Fibroblast of mammary gland (primary cell): ENCODE measurements at places on chromosomes 5 and 9.

GRCh38 chr5:68419637-68420452, 204.3 kb downstream of the PIK3R1 start:
- peak; percentile 88 for DNase-seq

- DNase-seq: peak; percentile 74
Measured at GRCh38 chr9:27278374-27278773, 18.6 kb downstream of the EQTN start.

GRCh38 chr9:38689678-38690077, 30.3 kb downstream of the FAM240B start:
- no peak for DNase-seq

- DNase-seq: peak; percentile 95
Measured at GRCh38 chr9:96495341-96495740, 45.4 kb downstream of the HABP4 start.

DNA sequence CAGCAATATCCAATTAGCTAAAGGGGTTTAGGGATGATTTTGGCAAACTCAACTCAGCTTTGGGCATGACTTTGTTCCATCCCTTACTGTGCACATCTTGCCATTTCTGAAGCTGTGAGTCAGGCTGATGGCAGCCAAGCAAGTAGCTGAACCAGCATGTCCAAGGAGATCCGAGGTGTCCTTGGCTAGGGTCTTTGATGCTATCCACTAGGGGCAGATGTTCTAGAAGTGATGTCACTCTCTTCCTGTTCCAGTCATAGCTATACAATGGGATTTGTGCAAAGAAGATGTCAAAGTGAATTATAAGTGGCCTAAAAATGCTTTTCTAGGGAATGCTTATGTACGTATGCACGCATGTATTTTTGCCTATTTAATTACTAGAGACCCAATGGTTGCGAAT, 160.8 kb upstream of the PAPPA start:
- peak; percentile 79 for DNase-seq

DNA sequence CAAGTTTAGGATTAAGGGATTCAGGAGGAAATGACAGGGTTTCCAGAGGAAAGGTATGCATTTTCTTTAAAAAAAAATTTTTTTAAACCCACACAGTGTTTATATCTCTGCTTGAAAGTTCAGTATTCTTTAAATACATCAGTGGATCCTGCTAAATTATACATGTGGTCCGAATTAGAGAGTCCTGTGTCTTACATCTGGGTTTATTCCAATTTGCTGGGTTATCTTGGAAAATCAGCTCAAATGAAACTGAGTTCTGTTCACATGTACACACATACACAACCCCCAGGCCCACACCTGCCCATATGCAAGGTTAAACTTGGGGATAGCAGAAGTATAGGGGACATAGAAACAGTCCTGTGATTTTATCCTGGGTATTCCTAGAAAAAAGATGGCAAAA, 493.7 kb downstream of the ZNF608 start:
- no peak for DNase-seq

- no peak for DNase-seq
Measured at GRCh38 chr9:93843396-93843795, 111.8 kb downstream of the BARX1 start.

DNA sequence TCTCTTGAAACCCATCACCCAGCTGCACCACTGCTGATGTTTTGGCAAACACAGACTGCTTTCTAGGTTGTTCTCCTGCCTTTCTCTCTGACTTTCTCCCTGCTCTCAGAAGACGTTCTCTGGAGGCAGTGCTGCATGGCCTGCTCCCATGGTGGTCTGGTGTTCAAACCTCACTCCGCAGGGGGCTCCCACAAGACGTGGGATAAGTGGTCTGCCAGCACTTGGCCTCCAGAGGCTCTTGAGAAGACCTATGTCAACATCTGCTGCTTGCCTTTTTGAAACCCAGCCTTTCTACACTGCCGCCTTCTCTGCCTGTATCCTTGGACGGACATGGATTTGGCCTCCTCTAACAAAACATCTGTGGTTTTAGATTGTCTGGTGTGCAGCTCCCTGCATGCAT, 16.6 kb downstream of the USP20 start:
- DNase-seq: no peak

- DNase-seq: no peak
Measured at GRCh38 chr5:142757564-142757963, 12.6 kb upstream of the ARHGAP26 start.

GRCh38 chr5:33769196-33769595, 122.6 kb downstream of the ADAMTS12 start:
- no peak for DNase-seq

GRCh38 chr5:170154744-170155143, 49.0 kb downstream of the FOXI1 start:
- DNase-seq: no peak

DNA sequence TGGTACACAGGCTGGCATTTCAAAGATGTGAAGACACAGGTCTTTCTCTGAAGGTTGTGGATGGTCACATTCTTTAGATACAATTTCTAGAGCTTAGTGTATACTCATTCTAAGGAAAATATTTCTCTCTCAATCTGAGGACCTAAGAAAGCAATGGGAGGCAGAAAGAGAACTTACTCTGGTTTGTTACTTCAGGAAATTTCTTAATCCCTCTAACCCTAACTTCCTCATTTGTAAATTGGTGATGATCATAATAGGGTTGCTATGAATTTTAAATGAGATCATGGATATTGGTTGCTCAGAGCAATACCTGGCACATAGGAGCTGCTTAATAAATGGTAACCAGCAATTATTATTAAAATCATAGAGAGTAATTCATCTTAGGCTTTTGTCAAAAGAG, 22.1 kb downstream of the FAM170A start:
- no peak for DNase-seq

- no peak for DNase-seq
Measured at GRCh38 chr9:134710901-134711300, 69.3 kb downstream of the COL5A1 start.

DNA sequence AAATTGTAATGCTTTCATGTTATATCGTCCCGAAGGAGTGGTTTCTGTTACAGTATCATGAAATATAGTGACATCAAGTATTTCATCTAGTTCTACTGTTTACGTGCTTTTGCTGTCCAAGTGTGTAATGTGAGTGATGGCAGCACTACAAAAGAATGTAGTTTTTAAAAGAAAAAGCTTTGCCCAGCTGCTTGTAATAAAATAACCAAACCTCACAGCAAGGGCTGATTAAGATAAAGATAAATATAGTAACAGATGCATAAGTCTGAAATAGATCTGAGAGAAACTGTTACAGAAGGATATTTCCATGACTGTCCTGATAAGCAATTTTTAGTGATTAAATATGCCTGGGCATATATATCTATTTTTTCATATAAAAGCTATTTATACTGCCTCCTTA, 106.4 kb downstream of the AUH start:
- DNase-seq: peak; percentile 72

GRCh38 chr5:56858777-56859442, 43.6 kb downstream of the MAP3K1 start:
- DNase-seq: no peak

- no peak for DNase-seq
Measured at GRCh38 chr5:177176175-177176711, 42.7 kb downstream of the NSD1 start.

- DNase-seq: no peak
Measured at GRCh38 chr5:71816307-71816706, 97.2 kb downstream of the CARTPT start.

GRCh38 chr9:111572950-111573604, 26.4 kb downstream of the PTGR1 start:
- peak; percentile 84 for DNase-seq

- DNase-seq: no peak
Measured at GRCh38 chr9:25129537-25129936, 548.7 kb downstream of the TUSC1 start.

- no peak for DNase-seq
Measured at GRCh38 chr5:169934990-169935389, 45.3 kb downstream of the INSYN2B start.

DNA sequence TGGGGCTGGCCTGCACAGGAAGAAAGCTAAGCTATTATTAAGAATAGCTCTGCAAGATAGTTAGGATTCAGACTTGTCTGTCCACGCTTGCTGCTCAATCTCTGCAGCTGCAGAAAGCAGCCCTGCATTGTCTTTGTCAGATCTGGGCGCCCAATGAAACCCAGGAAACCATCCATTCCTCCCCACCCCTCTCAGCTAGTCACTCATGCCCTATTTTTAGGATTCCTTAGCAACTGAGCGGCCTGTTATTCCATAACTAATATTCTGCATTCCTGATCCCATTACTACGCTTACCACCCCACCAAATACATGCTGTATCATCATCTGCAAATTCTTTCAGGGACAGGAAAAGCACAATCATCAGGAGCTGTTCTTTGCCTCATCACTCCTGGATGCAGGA, 52.9 kb upstream of the APC start:
- DNase-seq: peak; percentile 35

DNA sequence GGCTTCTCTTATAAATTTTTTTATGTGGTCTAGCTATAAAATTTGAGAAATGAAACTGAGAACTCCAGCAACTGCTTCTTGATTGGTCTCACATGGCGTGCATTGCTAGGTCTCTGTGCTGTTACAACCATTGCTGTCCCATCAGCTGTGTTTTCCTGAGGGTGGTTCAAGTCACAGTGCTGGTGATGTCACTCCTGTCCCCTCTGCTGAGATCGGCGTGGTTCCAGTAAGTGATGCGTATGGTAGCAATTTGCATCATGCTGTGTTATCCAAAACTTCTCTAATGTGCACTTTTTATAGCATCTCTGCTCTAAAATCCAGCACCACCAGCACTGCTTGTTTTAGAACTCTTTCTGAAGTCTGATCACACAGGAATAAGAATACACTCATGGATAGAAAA, 112.6 kb upstream of the ZNF608 start:
- peak; percentile 20 for DNase-seq

GRCh38 chr9:77785341-77785740, 137.2 kb upstream of the GNA14 start:
- no peak for DNase-seq

GRCh38 chr5:116544531-116545241, 29.9 kb downstream of the SEMA6A start:
- no peak for DNase-seq

GRCh38 chr9:124522121-124523098, 15.2 kb upstream of the NR5A1 start:
- DNase-seq: no peak

DNA sequence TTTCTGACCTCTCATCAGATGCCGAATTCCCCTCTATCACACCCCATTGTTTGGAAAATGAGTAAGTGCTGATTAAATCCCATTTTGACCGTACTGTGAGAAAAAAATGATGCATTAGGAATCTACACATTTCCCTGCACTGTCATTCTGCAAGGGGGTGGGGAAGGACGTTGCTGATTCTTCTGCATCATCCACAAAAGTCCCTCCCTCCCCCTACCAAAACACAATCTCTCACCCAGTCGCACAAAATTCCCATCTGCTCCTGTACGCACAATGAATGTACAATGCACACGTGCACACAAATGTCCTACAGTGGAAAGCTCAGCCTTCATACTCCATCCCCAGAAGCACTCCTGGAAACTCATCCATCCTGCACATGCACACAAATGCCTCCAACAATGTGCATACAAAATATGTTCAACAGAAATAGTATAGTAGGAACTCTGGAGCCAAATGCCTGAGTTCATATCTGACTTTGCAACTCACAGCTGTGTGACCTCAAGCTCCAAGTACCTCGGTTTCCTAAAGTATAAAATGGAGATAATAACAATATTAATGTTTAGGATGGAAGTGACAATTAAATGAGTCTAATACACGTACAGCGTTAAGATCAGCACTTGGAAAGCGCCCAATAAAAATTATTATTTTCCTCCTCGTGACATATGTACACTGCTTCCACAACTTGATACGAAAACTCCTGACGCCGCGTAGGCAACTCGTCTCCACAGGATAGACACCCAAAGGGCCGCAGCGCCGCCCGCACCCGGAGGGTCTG, 809 bp downstream of the TNIP1 start:
- DNase-seq: peak; percentile 76

GRCh38 chr5:77409870-77410621, 82.1 kb downstream of the WDR41 start:
- DNase-seq: no peak

DNA sequence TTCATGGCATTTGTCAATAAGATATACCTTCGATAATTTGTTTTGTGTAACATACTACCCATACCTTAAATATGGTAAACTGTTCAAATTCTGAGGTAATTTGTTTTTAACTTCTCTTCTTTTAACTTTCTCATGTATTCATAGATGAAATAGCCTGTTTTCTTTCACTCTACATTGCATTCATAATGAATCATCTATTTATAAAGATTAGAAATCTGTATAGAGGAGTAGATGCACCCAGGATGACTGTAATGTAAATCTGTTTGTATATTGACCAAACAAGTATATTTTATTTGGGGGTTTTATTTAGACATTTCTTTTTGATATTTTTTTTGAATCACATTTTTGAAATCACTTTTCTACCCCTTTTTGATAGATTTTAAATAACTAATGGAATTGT, 144.6 kb downstream of the CD180 start:
- no peak for DNase-seq

GRCh38 chr5:174775081-174775480, 50.7 kb downstream of the MSX2 start:
- no peak for DNase-seq

- DNase-seq: peak; percentile 13
Measured at GRCh38 chr9:70566066-70566465, 151.6 kb upstream of the KLF9 start.

DNA sequence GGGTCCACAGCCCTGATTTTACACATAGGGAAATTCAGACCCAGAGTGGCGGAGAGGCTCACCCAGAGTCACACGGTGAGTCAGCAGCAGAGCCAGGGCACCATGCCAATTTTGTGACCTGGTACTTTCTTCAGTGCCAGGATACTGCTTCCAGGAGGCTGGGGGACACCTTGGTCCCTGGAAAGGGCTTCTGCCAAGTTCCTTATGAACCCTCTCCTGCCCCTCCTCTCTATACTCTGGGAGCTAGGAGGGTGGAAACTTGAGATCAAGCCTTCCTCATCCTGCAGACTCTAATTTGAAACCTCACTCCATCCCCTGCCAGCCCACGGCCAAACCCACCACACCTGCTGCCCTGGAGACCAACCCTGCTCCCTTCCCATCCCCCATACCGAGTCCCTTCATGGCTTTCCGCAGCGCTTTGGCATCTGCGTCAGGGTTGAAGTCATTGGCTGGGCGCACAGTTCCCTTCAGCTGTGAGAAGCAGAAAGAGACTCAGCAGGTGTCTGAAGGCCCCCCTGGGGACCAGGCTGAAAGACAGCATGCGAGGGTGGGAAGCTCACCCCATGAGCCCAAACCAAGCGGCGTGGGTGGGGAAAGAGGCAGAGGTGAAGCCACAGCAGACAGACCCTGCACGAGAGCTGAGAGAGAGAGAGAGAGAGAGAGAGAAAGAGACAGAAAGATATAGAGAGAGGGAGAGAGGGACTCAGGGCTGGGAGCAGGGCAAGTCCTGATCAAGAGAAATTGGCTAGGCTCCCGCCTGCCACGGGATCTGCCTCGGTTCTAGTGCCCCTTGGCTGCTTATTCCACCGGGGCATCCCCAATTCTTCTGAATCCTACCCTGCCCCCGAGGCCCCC, 33.5 kb downstream of the ANXA6 start:
- peak; percentile 46 for DNase-seq

DNA sequence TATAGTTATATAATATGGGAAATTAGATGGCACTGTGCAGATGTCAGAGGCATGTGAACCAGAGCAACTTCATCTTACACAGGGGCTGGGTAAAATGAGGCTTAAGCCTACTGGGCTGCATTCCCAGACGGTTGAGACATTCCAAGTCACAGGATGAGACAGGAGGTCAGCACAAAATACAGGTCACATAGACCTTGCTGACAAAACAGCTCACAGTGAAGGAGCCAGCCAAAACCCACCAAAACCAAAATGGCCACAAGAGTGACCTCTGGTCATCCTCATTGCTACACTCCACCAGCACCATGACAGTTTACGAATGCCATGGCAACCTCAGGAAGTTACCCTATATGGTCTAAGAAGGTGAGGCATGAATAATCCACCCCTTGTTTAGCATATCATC, 479.4 kb downstream of the TLR4 start:
- DNase-seq: no peak
